ENCODE measurements at places on chromosomes 5 and 9.
A peak's percentile ranks its signal among the peaks of the same experiment; 100 is the strongest.

DNA sequence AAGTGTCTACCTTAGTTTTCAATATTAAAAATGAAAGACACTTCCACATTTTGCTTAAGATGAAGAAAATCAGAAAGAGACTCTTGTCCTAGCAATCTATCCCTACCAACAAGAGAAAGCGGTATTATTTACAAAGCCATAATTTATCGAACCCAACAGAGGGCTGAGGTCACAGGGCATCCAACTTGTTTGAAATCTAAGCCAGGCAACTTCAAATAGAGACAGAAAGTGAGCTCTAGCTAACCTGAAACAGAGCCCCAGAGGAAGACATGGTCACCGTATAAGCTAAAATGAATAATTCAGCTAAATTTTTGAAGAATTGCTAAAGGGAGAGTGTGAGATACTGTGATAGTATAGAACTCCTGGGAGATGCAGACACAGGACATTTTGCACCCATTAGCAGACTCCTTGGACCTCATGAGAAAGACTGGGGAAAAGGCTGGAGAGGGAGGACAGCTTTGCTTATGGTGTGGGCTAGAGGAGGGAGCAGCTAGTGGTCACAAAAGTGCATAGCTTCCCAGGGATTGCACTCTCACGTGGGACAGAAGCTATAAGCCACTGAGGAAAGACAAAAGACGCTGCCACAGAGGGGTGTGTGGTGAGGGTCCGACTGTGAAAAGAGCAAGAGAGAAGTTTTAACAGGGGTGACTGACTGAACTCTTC lies 624.2 kb upstream of the GRIN3A start:
- no peaks in the 10 kb centered on the region for H3K4me1 ChIP-seq
- no peak overlapping the region for H3K27ac ChIP-seq
- DNase-seq = no peak
- no peaks in the 10 kb centered on the region for H3K36me3 ChIP-seq
- no peaks in the 10 kb centered on the region for H3K27me3 ChIP-seq
- H3K4me3 ChIP-seq = no peak overlapping the region

GRCh38 chr9:68473790-68474189 lies 66.9 kb downstream of the TMEM252 start:
- H3K27me3 ChIP-seq = peaks cover 6% of the 10 kb centered on the region
- DNase-seq = no peak
- no peaks in the 10 kb centered on the region for H3K36me3 ChIP-seq
- H3K27ac ChIP-seq = no peak overlapping the region
- H3K4me3 ChIP-seq = no peak overlapping the region

- peaks cover 2% of the 10 kb centered on the region for H3K4me1 ChIP-seq
- no peaks in the 10 kb centered on the region for H3K36me3 ChIP-seq
- no peaks in the 10 kb centered on the region for H3K27me3 ChIP-seq
- DNase-seq = no peak
- no peak overlapping the region for H3K27ac ChIP-seq
These were observed 141.4 kb downstream of the KIF4B start for GRCh38 chr5:155154973-155155372.

- H3K4me1 ChIP-seq = no peaks in the 10 kb centered on the region
- H3K27ac ChIP-seq = no peak overlapping the region
- no peaks in the 10 kb centered on the region for H3K36me3 ChIP-seq
- no peak overlapping the region for H3K4me3 ChIP-seq
- no peaks in the 10 kb centered on the region for H3K27me3 ChIP-seq
These were observed 16.0 kb downstream of the GPSM1 start for GRCh38 chr9:136343121-136343883.

DNA sequence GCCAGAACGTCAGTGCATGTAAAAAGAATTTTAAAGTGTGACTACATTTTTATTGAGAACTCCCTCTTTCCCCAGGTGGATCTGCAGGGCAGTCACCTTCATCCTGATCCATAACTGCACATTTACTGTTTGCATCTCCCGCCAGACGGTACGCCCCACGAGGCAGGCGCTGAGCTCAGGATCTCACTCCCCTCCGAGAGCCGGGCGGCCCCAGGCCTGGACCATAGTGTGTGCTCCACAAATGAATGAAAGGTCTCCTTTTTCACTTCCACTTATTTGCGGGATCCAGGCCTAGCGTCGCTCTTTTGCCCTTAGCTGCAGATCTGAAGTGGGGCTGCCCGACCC lies 378 bp downstream of the DROSHA start:
- H3K36me3 ChIP-seq = peaks cover 27% of the 10 kb centered on the region
- H3K4me1 ChIP-seq = peaks cover 27% of the 10 kb centered on the region
- H3K27me3 ChIP-seq = no peaks in the 10 kb centered on the region
- H3K27ac ChIP-seq = peak overlapping the region; percentile 81
- H3K4me3 ChIP-seq = peak overlapping the region; percentile 93
- no peak for DNase-seq

- H3K4me3 ChIP-seq = no peak overlapping the region
- H3K27me3 ChIP-seq = no peaks in the 10 kb centered on the region
- no peak overlapping the region for H3K27ac ChIP-seq
- DNase-seq = no peak
- no peaks in the 10 kb centered on the region for H3K4me1 ChIP-seq
These were observed 607.0 kb downstream of the ISL1 start for GRCh38 chr5:51990241-51990640.

DNA sequence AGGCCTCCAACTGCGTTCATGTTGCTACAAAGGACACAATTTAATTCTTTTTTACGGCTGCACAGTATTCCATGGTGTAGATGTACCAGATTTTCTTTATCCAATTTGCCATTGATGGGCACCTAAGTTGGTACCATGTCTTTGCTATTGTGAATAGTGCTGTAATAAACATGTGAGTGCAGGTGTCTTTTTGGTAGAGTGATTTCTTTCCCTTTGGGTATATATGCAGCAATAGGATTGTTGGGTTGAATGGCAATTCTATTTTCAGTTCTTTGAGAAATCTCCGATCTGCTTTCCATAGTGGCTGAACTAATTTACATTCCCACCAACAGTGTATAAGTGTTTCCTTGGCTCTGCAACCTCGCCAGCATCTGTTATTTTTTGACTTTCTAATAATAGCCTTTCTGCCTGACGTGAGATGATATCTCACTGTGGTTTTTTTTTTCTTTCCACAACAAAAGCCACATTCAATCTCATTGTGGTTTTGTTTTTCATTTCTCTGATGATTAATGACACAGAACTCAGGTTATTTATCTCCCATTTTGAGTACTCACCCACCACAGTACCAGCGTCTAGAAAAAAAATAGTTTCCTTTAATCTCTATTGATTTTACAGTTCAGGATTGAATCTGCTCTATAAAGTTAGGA lies 21.9 kb downstream of the ARRDC3 start:
- H3K27me3 ChIP-seq = no peaks in the 10 kb centered on the region
- peaks cover 14% of the 10 kb centered on the region for H3K4me1 ChIP-seq
- peaks cover 14% of the 10 kb centered on the region for H3K36me3 ChIP-seq
- no peak overlapping the region for H3K4me3 ChIP-seq
- H3K27ac ChIP-seq = peak overlapping the region; percentile 50
- DNase-seq = no peak

DNA sequence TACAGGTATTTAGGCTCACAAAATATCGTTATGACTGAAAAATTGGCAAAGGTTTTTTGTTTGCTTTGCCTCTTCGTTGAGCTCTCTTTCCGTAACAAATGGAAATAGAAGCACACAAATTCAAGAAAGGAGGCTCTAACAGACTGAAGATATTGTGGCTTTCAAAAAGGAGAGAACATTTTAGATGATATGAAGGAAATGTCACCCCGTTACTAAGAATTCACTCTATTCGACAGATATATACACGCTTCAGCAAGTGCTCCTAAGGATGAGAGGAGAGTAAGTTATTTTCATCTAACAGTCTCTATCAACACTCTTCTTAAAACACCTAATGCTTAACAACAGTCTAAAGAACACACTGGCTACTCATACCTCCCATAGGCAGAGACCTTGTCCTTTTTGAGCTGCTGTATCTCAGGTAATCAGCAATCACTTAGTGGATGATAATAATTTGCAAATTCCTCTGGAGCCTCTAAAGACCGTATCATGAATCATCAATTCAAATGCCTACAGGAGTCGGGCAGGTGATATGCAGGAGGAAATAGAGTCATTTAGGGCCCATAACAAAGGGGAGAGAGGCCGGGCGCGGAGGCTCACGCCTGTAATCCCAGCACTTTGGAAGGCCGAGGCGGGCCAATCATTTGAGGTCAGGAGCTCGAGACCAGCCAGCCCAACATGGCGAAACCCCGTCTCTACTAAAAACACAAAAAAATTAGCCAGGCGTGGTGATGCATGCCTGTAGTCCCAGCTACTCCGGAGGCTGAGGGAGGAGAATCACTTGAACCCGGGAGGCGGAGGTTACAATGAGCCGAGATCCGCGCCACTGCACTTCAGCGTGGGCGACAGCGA lies 1.4 kb upstream of the HSDL2 start:
- peak; percentile 43 for DNase-seq
- H3K27me3 ChIP-seq = no peaks in the 10 kb centered on the region
- peak overlapping the region; percentile 99 for H3K4me3 ChIP-seq
- peak overlapping the region; percentile 98 for H3K27ac ChIP-seq

DNA sequence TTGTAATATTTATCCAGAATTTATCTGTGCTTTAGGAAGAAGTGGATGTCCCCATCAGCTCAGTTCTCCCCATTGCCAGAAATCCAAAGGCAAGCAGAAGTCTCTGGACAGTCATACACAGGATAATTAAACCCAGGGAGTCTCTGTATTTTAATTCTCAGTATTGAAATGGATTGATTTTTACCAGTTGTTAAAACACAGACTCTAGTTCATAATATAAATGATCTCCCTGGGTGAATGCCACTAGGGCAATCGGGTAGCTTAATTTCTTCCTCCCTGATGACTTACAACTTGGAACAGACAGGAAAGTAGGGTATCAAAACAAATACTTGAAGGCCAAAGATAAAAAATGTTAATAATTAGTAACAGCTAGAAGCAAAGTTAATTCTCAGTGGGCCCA lies 66.5 kb upstream of the DAP start:
- H3K4me3 ChIP-seq = no peak overlapping the region
- H3K27me3 ChIP-seq = peaks cover 6% of the 10 kb centered on the region
- H3K27ac ChIP-seq = no peak overlapping the region
- H3K4me1 ChIP-seq = no peaks in the 10 kb centered on the region

DNA sequence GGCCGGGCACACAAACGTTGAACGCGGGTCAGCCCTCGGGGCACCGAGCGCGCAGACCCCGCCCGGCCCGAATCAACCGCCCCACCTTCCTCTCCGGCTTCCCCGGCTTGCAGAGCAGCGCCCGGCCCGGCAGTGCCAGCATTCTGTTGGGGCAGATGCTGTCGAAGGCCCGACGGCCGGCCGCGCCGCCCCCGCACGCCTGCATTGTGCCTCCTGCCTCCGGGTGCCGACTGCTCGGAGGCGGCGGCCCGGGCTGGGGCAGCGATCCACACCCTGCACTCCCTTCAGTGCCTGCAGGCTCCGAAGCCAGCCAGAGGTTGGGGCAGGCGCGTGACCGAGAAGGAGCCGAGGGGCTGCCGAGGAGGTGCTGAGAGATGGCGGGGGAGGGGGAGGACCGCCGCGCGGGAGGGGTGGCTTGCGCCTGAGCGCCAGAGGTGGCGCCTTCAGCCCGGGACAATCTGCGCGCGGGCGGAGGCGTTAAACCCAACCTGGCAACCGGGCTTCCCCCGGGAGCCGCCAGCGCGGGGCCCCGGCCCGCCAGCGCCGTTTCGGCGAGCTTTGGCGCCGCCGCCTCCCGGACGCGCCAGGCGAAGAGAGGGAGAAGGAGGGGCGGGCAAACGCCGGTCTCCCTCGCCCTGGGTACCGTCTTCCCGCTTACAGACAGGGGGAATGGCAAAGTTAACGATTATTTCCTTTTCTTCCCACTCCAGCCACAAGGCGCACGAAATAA lies at the start of gene MCIDAS:
TSS of gene MCIDAS (minus strand) at position 382 of the 730 bp plus-strand sequence. CDS start at position 205, 177 bp downstream.
- DNase-seq = peak; percentile 70
- H3K4me3 ChIP-seq = peak within 1 kb of the TSS; percentile 68
- H3K4me1 ChIP-seq = peaks cover 32% of the 10 kb centered on the region
